Activated gamma-delta T cell treated with Interleukin-2 at 50 U/mL for 16 hours (primary cell): ENCODE measurements at places on chromosomes 3 and 15.

DNA sequence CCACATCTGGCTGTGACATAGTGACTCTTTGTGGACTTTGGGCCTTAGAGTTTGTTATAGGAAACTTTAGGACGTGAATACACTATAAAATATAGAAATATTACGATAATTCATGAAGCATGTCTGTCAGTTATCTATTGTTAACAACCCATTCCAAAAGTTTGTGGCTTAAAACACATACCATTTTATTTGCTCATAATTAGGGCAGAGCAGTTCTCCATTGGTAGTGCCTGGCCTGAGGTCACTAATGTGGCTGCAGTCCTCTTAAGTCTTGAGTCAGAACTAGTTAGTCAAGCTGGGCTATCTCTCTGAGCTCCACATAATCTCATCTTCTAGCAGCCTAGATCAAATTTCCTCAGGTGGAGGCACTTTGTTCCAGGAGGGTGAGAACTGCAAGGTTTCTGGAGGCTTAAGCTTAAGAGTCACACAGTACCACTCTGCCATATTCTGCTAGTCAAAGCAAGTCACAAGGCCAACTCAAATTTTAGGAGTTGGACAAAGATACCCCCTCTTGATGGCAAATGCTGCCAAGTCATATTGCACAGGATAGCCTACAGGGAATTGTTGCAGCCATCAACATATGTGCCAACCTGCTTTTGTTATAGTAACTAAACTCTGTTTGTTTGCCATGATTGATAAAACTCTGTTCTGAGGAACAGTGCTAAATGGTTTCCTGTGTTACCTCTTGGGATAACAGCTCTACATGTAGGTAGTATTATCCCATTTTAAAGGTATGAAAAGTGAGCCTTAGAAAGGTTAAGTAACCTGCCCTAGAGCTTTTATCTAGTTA, 8.7 kb downstream of the ATXN7 start:
- no peak for DNase-seq

DNA sequence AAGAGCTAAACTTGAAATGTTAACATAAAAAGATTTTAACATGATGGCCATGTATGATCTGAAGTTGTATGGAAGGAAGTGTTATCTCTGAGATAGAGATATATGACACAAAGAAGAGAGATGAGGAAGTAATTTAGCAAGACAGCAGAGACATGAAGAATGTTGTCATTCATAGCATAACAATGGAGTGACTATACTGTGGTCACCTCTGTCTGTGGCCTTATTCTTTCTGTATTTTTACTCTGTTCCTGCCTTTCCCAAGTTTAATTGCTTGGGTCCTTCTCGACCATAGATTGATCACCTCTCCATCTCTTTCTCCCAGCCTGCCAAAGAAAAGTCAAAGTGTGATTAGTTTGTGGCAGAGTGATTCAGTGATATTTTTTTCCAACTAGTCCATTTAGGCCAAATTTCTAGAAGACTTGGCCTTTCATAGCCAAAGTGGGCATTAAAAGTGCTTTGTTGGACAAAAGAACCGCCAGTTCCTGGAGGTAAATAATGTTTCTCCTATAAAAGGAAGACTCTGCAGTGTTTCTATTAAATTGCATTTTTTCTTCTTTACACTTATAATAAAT, 711.9 kb downstream of the CADM2 start:
- no peak for DNase-seq

- DNase-seq = no peak
Measured at GRCh38 chr3:132783152-132783551, 60.9 kb upstream of the NPHP3 start.

- DNase-seq = no peak
Measured at GRCh38 chr15:63791228-63791627, 42.5 kb downstream of the HERC1 start.

DNA sequence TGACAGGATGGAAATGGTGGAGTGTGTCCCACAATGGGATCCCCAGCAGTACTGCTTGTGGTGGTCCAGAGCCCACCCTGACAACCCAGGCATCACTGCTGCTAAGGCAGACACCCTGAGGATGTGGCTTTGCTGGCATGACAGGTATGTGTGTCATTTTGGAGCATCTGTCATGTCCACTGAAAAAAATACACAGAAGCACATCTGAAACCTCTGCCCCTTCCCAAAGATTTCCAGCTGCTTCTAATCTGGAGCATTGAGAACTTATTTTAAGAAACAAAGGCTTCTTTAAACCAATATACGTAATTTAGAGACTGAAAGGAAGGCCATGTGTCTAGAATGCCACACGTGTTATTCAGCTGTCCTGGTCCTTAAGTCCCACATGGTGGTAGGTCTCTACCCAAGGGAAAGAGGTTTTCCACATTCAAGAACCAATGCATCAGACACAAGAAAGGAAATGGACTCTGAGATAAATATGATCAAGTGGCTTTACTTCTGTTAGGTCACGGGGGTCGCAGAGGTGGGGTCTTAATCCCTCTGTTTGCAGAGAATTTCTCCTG, 88.3 kb downstream of the PDZRN3 start:
- DNase-seq = no peak

DNA sequence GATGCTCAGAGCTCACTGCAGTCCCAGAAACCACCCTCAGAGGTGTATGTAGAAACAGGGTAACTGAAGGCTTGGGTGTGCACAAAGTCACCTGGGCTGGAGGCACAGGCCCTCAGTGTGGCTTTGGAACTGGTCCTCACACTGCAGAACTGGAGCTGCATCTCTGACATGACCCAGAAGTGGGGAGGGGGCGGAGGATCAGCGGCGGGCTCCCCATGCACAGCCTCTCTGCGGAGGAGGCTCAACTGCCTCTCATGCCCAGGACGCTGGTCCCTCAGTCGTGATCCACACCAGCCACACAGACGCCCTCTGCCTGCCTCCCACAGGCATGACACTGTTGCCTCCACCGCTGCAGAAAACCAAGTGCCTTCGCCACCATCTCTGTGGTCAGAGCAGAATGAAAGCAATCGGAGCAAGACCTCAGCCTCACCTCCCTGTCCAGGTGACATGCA, 73.7 kb downstream of the TM2D3 start:
- DNase-seq = no peak

DNA sequence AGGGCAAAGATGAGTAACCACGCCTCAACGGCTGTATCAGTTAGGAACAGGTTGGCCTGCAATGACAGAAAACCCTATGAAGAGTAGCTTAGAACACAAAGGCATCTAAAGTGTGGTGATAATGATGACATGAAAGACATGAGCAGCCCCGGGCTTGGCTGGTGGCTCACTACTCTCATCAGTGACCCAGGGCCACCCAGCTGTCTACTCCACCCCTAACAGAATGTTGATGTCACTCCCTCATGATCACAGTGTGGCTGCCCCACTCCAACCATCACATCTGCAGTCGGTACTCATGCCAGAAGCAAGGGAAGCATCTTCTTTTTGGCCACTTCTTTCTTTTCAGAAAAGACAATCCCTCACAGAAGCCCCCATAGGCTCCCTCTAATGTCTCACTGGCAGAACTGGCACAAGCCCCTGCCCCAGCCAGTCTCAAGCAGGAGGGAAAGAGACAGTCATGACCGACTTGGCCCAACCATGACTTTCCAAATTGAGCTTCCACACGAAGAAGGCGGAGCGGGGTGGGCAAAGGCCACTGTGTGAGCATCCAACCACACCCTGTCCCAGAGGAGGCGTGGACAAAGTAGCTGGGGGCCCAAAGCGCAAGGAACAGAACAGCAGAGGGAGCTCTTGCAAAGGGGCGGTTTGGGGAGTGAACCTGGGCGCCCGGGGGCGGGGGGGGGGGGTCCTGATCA, 72.0 kb upstream of the IQSEC1 start:
- DNase-seq = no peak
